CD4-positive, alpha-beta T cell treated with Interleukin-4 for 1 hour (primary cell): ENCODE measurements at places on chromosomes 4 and X.

DNA sequence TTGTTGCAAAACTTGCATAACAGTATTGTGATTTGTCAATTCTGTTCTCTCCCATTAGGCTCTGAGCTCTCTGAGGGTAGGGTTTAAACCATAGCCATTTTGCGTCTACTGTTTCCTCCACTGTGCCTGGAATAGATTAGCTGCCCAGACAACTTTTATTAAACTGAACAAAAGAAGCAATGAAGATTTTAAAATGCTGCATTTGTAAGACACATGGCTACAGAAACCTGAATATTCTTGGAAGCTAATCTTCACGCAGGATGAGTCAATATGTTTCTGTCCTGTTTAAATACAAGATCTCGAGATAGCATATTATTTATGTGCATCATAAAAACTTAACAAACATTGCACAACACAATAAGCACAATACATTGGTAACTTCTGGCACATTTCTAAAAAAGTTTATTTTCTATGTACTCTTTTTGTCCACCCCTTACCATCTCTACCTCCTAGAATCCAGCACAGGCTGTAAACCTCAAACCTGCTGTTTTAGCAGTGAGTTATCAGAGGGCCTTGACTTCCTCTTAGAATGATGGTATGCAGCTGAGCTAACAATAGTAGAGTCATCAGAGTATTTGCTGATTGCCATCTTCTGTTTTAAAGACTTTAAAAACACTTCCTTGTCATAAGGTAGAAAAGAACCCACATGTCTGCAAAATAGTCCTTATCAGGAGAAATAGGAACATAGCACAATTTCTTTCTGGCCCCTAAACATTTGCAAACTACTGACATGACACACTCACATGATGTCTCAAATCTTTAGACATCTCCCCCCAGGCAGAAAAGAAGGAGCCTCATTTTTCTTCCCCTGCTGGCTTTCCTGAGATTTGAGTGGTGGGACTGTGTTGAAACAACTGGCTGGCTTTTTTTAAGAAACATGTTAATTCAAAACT, 10.6 kb upstream of the CCNG2 start:
- no peak for DNase-seq

- no peak for DNase-seq
Measured at GRCh38 chr4:180828455-180829018, 1414.7 kb upstream of the TENM3 start.

- DNase-seq: no peak
Measured at GRCh38 chr4:178894126-178894525, 1451.9 kb upstream of the AGA start.

DNA sequence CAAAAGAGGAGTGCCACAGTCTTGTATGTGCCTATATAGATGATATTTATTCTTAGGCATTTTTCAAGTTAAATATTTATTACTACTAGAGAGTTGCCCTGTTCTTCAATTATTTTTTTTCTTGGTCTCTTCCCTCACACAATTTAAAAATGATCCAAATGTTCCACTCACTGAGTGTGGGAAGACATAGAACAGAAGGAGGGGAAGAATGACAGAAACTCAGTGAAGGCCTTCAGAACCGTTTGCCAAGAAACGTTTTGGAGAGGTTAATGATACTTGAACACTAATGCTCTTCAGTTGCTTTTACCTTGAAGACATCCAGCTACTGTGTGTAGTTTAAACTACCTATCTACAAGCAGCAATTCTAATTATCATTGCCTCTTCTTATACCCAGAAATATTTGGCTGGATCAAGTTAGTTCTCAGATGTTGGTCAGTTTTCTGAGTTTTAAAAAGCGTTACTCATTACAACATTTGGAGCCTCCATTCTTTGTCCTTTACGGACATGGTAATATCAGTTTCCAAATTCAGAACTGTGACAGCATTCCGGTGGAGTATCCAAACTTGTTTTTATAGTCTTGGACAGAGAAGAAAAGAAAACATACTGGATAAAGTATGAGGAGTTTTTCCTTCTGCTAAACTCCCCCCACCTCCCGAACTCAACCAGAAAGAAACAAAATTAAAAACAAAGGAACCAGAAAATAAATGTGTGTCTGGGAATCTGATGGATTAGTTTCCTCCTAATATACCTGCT, 389.7 kb downstream of the SPRY1 start:
- DNase-seq: no peak

DNA sequence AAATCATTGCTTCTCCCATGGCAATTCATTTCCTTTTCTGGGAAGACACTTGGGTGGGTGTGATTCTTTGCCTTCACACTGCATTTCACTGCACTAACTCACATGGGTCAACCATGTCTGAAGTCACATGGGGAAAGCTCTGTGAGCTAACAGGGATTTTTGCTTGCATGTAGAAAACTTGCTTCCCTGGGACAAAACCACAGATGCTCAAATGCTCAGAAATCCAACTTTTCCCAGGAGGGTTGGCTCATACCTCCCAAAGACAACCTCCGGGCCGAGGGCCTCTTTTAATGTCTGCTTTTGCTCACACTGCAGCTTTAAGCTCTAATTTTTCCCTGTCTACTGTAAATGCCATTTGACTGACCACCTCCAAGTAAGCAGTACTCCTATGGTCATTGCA, 1695.2 kb downstream of the STIM2 start:
- no peak for DNase-seq

GRCh38 chrX:50372966-50373365, 97.7 kb downstream of the DGKK start:
- no peak for DNase-seq

- DNase-seq: no peak
Measured at GRCh38 chr4:86975927-86976326, 41.1 kb downstream of the AFF1 start.

DNA sequence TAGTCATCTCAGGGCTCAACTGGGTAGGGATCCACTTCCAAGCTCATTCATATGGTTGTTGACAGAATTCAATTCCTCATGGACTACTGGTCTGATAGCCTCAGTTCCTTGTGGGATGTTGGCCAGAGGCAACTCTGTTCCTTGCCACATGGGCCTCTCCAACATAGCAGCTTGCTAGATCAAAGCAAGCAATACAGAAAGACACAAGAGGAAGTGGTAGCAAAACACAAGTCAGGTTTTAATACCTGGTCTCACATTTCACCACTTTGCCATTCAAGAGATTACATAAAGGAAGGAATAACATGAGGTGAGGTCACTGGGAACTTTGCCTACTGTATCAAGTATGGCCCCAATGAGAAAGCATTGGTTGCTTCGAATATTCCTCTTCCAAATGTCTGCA, 79.2 kb downstream of the PRSS12 start:
- no peak for DNase-seq

- DNase-seq: no peak
Measured at GRCh38 chr4:57190601-57191481, 80.7 kb upstream of the IGFBP7 start.

DNA sequence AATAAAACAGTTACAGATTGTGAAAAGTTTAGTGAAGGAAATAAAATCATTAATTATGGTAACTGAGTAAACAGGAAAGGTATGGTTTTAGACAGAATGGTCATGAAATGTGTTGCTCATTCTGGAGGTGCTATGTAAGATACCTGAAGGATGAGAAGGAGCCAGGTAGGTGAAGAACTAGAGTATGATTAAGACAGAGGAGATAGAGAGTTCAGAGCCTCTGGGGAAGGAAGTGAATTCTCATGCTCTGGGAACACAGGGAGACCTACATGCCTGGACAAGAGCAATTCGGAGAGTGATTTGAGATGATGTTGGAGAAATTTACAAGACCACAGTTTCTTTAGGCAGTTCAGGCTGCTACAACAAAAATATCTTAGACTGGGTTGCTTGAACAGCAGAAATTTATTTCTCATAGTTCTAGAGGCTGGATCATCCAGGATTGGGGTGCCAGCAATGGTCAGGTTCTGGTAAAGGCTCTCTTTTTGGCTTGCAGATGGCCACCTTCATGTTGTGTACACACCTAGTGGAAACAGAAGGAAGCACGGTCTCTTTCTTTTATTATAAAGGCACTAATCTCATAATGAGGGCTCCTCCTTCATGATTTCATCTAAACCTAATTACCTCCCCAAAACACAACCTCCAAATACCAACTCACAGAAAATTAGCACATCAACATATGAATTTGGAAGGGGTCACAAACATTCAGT, 1416.1 kb downstream of the PCDH7 start:
- no peak for DNase-seq

DNA sequence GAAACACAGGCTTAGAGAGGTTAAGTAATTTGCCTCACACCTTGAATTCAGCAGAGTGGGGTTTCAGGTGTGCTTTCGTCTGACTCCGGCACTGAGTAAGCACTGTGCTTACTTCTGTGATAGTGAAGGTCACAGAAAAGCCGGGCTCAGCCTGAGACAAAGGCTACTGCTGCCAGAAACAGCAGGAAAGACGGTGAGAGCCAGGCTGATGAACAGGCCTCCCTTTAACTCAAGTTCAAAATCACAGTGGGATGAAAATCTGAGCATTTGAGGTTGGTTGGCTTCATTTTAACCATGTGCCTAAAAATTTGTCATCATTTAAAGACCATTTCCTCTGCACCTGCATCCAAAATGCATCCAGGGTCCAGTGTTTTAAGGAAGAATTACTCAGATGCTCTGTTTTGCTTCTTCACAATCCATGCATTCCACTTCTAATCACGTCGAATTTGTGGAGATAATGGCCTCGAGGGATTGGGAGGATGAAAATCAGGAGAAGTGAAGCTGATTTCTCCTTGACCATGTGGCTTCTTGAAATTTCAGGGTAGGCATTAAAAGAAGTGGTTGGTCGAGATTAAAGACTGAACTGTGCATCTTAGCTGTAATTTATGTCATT, 121.2 kb upstream of the LNX1 start:
- DNase-seq: no peak

DNA sequence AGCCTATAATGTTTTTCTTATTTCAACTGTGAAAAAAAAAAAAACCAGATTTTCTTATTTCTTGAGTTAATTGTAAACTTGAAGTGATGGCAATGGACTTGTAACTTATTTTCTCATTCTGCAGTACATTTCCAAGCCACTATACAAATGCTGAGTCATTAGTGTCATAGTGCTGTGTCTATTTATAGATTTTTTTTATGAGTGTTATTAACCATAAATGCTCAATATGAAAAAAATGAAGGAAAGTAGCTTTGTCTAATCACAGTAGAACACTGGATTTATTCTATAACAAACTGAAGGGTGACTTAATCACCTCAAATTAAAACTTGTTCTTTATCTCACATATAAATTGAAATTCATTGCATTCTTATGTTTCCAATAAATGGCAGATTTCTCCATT, 718.6 kb downstream of the CCSER1 start:
- no peak for DNase-seq

GRCh38 chr4:61397174-61397573, 197.0 kb downstream of the ADGRL3 start:
- DNase-seq: no peak

DNA sequence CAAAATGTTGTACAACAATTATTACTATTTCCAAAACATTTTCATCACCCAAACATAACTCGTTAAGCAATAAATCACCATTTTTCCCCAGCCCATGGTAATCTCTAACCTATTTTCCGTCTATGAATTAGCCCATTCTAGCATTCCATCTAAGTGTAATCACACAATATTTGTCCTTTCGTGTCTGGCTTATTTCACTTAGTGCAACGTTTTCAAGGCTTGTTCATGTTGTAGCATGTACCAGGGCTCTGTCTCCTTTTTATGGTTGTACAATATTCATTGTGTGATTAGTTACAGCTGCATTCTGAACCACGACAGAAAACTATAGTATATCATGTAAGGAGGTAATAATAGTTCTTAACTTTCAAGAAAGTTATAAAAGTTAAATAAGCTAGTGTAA, 656.0 kb upstream of the HS3ST1 start:
- no peak for DNase-seq

GRCh38 chr4:142405021-142405694, 440.9 kb downstream of the INPP4B start:
- DNase-seq: peak; percentile 72

- DNase-seq: peak; percentile 38
Measured at GRCh38 chr4:164012396-164013027, 518.0 kb downstream of the TMA16 start.

DNA sequence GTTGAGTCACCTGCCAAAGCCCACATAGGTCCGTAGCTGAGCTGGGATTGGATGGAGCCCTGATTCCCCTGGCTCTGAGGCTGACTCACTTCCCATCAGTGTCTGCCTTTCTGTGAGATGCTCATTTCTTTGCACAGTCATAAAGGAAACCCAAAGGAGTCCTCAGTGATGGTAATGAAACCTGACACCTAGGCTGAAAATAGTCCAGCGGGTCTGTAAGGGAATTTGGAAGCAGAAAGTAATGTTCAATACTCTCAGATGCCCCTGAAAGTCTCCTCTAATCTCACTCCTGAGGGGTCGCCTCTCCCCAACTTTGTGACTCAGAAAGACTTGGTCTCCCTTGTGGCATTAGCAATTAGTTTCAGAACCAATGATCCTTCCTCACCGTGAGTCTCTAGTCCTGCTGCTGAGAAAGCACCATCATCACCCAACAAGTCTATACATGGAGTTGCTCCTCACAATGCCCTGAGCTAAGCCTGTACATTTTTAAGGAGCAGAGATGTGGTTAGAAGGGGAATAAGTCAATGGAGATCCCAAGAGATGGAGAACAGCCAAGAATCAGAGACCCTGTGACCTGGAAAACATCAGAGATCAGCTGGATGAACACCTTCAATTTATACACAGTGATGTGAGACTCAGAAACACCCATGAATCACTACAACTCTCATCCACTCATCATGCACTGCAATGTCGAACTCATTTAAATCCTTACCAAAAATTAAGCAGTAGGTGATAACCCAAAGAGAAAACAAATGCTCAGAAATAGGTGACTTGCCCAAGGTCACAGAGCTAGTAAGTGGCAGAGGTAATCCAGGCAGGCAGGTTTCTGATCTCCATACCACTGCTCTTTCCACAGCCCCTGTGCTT, 219.0 kb upstream of the CPEB2 start:
- DNase-seq: no peak

GRCh38 chr4:79395841-79396240, 12.2 kb downstream of the GK2 start:
- no peak for DNase-seq

DNA sequence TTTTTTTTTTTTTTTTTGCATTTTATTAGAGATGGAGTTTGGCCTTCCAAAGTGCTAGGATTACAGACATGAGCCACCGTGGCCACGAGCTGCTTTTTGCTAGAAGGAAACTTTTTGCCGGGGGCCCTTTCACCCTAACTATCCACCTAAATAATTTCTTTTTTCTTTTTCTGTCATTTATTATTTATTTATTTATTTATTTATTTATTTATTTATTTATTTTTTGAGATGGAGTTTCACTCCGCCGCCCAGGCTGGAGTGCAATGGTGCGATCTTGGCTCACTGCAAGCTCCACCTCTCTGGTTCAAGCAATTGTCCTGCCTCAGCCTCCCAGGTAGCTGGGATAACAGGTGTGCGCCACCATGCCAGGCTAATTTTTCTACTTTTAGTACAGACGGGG, 303.9 kb downstream of the ASMT start:
- DNase-seq: no peak
